ENCODE measurements at places on chromosomes 3 and 15.

- H3K27me3 ChIP-seq: no peaks in the 10 kb centered on the region
- H3K36me3 ChIP-seq: no peaks in the 10 kb centered on the region
- no peak for DNase-seq
- H3K4me3 ChIP-seq: no peak overlapping the region
Measured at GRCh38 chr3:108209579-108209978, 12.6 kb downstream of the IFT57 start.

- H3K36me3 ChIP-seq: no peaks in the 10 kb centered on the region
- H3K27me3 ChIP-seq: no peaks in the 10 kb centered on the region
- no peak overlapping the region for H3K4me3 ChIP-seq
- peaks cover 6% of the 10 kb centered on the region for H3K4me1 ChIP-seq
- DNase-seq: no peak
Measured at GRCh38 chr3:98329392-98330124, 24.1 kb upstream of the OR5K4 start.

DNA sequence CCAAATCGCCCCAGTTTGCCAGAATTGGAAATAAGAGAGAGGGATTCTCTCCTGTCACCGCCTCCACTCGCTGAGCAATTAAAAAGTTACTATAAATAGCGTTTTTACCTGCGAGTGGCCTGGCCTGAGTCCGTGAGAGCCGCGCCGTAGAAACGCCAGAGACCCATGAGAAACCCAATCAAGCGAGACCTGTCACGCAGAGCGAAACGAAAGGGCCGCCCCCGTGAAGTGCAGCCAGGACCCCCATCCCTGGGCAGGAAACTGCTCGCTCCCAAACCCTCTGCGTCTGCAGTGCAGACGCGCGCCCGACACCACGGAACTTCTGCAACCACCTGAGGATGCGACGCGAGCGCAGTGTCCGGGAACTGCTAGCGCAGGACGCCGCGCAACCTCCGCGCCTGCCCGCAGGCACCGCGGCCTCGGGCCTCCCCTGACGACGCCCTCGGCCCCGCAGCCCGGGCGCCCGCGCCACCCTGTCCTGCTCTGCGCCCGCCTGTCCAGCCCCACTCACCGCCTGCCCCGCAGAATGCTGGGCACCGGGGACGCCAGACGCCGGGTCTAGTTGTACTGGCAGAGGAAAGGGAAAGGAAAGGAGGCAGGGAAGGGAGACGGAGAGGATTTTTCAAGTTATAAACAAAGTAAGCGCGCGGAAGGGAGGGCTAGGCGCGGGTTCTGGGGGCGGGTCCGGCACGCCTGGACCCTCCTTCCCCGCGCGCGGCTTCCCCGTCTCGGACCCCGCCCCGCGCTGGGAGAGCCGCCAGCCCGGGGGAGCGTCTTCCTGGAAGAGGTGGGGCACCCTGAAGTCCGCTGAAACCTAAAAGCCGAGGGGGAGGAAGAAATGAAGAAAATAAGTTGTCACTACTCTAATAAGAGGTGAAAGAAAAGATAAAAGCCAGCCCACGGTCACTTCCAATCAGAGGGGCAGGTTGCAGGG, at the start of gene PLSCR4:
Gene PLSCR4 (minus strand): TSS at position 657 of the 934 bp plus-strand sequence. CDS start 29,034 bp downstream, outside the sequence.
- H3K27me3 ChIP-seq: no peaks in the 10 kb centered on the region
- DNase-seq: no peak
- H3K4me3 ChIP-seq: peak within 1 kb of the TSS; percentile 70

DNA sequence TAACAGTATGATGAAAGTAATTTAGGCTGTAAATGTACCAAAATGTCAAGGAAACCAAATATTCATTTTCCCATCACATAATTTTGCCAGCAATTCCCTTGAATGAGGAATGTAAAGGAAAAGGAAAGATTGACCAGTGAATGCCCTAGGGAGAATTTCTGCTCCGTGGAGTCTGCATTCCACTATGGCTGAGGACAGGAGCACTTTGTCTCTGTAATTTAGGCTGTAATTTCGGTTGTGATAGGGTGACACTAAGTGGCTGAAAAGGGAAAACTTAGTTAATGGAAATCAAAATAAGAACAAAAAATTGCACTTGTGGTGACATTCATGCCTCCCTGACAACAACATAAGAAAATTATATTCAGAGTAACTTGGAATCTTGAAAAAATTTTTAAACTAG, 8.3 kb upstream of the TMEM207 start:
- no peak for DNase-seq
- no peaks in the 10 kb centered on the region for H3K27me3 ChIP-seq
- H3K27ac ChIP-seq: no peak overlapping the region
- no peaks in the 10 kb centered on the region for H3K4me1 ChIP-seq

- H3K4me3 ChIP-seq: no peak overlapping the region
- no peak overlapping the region for H3K27ac ChIP-seq
- no peaks in the 10 kb centered on the region for H3K27me3 ChIP-seq
- no peaks in the 10 kb centered on the region for H3K4me1 ChIP-seq
Measured at GRCh38 chr3:32249184-32249782, 10.8 kb downstream of the CMTM8 start.

DNA sequence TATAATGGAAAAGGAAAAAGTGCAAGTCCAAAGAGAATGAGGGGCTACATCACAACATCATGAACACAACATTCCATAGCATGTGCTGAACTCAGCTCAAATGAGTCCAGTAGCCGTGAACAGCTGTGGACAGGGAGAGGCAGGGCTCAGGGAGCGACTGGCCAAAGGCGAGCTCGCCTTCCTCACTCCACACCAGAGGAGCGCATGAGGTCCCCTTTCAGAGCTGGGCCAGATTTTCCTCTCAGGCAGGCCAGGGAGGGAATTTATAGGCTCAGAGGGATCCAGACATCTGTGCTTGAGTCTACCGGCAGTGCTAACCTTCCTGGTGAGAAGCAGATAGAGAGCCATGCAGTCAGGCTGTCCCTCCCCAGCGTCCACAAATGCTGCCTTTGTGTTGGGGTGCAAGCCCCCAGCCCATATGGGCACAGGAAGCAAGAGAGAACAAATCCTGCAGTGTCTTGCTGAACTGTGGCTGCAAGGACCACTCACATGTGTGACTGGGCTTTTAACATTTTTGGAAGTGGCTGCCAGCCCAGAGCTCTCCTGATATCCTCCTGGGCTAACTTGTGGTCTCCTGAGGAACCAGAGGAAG, 32.5 kb downstream of the ARHGEF3 start:
- no peaks in the 10 kb centered on the region for H3K4me1 ChIP-seq
- DNase-seq: no peak
- H3K27me3 ChIP-seq: no peaks in the 10 kb centered on the region
- H3K4me3 ChIP-seq: no peak overlapping the region
- no peaks in the 10 kb centered on the region for H3K36me3 ChIP-seq
- H3K27ac ChIP-seq: no peak overlapping the region

DNA sequence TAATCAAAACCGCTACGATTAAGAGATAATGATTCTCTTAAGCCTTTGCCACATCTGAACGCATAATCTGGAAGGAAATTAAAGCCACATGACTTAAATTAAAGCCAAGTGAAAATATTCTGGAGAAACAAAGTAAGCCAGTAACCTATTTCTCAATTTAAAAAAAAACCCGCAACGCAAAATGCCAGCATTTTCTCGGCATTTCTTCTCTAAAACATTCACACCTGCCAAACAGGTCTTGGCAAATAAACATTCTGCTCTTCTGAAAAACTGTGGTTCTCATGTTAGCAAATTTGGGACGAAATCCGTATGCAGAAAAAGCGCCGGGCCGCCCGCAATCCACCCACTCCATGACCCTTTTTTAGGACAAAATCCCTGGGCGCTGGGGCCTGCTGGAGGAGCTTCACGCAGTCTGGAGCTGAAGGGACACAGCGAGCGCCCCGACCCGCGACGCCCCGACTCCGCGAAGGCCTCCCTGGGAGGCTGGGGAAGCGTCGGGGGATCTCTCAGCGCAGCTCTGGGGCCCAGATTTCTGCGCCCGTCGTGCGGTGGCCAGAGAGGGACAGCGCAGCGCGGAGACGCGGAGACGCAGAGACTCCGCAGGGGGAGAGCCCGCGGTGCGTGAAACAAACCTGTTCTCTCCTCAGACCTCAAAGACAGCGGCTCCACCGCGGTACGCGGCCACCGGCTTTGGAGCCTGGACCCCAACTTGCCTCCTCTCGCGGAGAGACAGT, 471 bp downstream of the NKIRAS1 start:
- no peak overlapping the region for H3K27ac ChIP-seq
- H3K27me3 ChIP-seq: no peaks in the 10 kb centered on the region
- DNase-seq: no peak
- peaks cover 19% of the 10 kb centered on the region for H3K36me3 ChIP-seq
- no peaks in the 10 kb centered on the region for H3K4me1 ChIP-seq

- H3K4me3 ChIP-seq: no peak overlapping the region
- no peaks in the 10 kb centered on the region for H3K27me3 ChIP-seq
- no peak overlapping the region for H3K27ac ChIP-seq
- no peaks in the 10 kb centered on the region for H3K4me1 ChIP-seq
Measured at GRCh38 chr3:102529452-102529851, 94.6 kb downstream of the ZPLD1 start.

GRCh38 chr3:133949438-133949837, 53.8 kb upstream of the RAB6B start:
- H3K4me3 ChIP-seq: no peak overlapping the region
- H3K27ac ChIP-seq: no peak overlapping the region
- peaks cover 4% of the 10 kb centered on the region for H3K4me1 ChIP-seq
- peak; percentile 20 for DNase-seq
- H3K27me3 ChIP-seq: no peaks in the 10 kb centered on the region

DNA sequence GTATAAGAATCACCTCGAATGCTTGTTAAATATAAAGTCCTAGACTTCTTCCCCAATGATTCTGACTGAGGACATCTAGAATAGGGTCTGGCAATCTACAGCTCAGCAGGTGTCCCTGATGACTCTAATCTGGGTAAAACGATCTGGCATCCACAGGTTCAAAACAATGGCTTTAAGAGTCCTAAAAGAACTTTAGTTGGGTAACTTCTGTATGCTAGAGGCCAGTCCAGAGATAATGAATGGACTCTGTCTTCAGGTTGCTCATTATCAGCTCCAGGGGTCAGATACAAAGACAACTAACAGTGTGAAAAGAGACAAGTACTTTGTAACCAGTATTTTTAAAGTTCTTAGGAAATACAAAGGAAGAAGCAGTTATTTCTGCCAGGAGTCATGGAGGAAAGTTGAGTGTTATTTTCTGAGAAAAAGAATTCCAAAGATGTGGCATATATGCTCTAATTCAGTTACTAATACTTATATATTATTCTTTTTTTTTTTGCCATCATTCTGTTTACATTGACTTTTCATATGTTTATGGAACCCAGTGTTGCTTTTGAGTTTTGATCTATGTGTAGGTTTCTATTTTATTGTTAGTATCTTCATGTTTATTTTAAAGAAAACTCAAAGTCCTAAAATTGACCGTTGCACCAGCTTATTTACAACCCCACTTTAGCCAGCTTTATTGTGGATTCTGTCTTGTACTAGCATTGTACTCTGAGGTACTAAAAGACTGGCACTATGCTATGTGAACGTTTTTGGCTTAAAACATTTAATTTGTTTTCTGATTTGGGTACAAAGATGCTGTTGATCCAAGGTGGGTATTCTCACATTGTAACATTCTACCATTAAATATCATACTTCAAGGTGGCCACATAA, 3.1 kb upstream of the GPR15 start:
- H3K27me3 ChIP-seq: no peaks in the 10 kb centered on the region
- H3K36me3 ChIP-seq: no peaks in the 10 kb centered on the region
- no peak for DNase-seq
- no peak overlapping the region for H3K27ac ChIP-seq

DNA sequence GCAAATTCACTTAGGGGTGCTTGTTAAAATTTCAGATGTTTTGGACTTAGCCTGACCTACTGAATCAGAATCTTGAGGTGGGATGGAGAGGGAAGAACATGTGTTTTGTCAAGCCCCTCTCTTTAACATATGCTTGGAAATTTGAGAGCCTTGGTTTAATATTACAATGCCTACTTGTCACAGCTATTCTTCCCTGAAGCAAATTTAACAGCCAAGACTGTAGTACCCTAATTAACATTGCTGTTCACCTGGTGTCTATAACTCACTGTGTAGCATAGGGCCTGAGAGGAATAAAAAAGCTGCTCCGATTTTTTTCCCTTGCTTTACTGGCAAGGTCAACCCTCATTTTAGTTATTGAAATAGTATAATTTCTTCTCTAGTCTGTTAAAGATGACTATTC, 880.1 kb downstream of the CADM2 start:
- H3K4me1 ChIP-seq: no peaks in the 10 kb centered on the region
- no peaks in the 10 kb centered on the region for H3K27me3 ChIP-seq
- DNase-seq: no peak
- no peaks in the 10 kb centered on the region for H3K36me3 ChIP-seq

DNA sequence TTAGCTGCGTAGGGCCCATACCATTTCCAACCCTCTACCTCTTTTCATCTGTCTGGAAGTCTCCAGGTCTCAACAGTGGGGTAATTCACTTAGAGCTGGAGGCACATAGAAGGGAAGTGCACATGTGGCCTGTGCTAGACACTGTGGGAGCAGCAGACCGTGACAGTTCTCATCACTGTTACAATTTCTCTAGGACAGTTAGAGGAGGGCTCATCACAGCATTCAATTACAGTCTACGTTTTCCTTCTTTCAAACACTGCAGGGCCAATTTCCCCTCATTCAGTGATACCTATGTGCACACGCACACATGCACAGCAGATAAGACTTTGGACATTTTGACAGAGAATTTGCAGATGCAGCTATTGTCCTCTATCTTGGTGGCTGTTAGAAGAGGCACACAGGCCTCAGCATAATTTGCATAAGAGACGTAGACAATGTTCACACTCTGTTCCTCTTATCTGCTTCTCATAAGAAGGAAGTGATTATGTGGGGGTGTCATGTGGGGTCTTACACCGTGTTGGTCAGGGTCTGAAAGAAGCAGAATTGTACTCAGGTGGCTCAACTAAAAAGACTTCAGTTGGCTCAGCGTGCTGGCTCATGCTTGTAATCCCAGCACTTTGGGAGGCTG, 12.6 kb upstream of the HRG start:
- no peaks in the 10 kb centered on the region for H3K4me1 ChIP-seq
- no peak overlapping the region for H3K27ac ChIP-seq
- DNase-seq: no peak
- no peaks in the 10 kb centered on the region for H3K36me3 ChIP-seq

DNA sequence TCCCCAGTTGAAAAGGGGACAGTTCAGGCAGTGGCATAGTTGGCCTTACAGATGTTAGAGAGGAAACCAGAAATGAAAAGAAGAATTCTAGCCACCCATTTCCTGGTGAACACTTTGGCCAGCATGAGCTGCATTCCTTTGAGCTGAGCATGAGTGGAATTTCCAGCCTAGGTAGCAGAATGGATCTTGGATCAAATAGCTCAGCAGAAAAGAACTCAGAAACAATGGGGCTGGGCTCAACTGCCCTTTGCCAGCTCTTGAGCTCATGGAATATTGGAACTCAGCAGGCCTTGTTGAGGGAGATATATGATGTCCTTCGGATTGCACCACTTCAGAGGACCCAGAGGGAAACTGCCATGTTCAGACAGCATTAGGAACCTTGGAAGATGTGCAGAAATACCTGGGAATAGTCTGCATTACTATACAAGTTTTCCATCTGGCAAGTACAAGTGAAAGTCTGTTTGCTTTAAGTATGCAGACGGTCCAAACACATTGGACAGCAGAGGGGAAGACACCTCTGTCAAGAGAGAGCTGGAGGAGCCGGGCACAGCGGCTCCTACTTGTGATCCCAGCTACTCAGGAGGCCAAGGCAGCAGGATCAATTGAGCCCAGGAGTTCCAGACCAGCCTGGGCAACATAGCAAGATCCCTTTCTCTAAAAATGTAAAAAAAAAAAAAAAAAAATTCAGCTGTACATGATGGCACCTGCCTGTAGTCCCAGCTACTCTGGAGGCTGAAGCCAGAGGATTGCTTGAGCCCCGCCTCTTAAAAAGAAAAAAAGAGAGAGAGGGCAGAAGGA, 3.1 kb upstream of the CDV3 start:
- no peak overlapping the region for H3K27ac ChIP-seq
- no peak overlapping the region for H3K4me3 ChIP-seq
- H3K27me3 ChIP-seq: no peaks in the 10 kb centered on the region
- no peaks in the 10 kb centered on the region for H3K36me3 ChIP-seq
- no peak for DNase-seq

Measured in iPS DF 6.9 (cell line).